ENCODE measurements at places on chromosomes 1 and 21. TPM values are rescaled to one million over a fixed set of nuclear protein-coding genes. Genes with fewer than 3 reads are reported as not detected.

PRKAA2 gene
- 2.4 TPM for total RNA-seq

NECTIN4 gene
- total RNA-seq = 1.6 TPM

LCE3D gene
- total RNA-seq = not detected

CELA3B gene
- not detected for total RNA-seq

AGBL4 gene
- total RNA-seq = not detected

Measured in astrocyte (in vitro differentiated cells and primary cell).